ENCODE measurements at places on chromosomes 5 and 9.
A peak's percentile ranks its signal among the peaks of the same experiment; 100 is the strongest.

GRCh38 chr5:140828362-140828737, 590 bp downstream of the PCDHA6 start:
- no peak for DNase-seq

- DNase-seq = no peak
These were observed 178.4 kb downstream of the MPDZ start for GRCh38 chr9:13100914-13101572.

- DNase-seq = no peak
These were observed 5.6 kb upstream of the RNF20 start for GRCh38 chr9:101528015-101528414.

DNA sequence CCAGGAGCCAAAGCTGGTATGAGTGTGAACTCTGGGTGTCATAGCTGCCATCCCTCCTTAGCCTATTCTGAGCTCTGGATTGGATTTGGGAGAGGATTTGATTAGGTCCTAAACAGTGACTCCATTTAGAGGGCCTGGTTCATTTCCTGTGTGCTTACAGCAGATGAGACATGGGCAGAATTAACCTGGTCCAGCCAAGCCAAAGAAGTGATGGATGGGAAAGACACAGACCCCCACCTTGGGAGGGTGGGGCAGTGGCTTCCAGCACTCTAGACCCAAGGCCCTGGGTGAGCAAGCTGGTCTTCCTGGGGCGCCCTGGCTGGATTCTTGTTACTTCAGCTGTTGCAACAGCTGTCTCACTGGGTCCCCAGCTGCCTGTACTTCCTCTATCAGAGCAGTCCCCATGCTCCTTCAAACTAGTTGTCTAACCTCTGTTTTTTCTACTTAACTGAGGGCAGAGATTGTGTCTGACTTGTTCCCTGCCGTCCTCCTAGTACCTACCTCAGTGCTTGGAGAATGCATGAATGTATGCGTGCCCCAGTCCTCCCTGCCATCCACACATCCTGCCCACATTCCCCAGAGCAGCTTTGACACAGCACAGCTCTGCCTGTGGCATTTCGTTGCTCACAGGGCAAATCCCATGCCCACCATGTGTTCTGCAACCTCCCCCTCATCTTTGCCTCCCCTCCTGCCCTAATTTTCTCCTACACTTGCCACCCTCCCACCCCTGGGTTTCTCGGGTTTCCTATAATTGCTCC, 115.9 kb downstream of the RGS3 start:
- no peak for DNase-seq

DNA sequence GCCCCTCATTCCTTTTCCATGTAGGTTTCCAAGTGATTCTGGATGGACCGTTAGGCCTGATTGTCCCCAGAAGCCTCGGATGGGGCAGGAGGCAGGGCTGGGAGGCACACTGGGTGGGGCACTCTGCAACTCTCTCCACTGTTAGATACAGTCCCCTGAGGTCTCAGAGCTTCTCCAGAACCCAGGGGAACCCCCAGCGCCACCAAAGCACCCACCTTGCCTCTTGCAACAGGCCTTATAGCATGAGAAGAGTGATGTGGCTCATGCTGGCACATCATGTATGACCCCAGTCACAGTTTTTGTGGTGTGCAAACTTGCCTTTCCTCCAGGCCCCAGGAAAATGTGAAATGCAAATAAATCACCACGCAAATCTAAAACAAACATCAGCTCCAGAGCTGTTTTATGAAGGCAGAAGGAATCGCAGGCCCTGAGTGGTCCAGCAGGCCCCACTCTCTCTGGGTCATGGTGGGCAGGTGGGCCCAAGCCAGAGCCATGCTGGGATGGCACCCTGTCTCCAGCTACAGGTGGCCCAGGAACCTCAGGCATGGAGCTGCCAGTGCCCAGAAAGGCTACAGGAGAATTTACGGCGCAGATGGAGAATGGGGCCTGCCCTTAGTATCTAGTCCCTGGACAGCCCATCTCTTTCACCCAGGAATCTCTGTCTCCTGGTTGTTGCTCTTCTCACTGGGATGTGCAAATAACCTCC, 36.3 kb upstream of the CDKN2AIPNL start:
- no peak for DNase-seq

- DNase-seq = peak; percentile 32
These were observed 28.4 kb downstream of the QRFP start for GRCh38 chr9:130868230-130868629.

DNA sequence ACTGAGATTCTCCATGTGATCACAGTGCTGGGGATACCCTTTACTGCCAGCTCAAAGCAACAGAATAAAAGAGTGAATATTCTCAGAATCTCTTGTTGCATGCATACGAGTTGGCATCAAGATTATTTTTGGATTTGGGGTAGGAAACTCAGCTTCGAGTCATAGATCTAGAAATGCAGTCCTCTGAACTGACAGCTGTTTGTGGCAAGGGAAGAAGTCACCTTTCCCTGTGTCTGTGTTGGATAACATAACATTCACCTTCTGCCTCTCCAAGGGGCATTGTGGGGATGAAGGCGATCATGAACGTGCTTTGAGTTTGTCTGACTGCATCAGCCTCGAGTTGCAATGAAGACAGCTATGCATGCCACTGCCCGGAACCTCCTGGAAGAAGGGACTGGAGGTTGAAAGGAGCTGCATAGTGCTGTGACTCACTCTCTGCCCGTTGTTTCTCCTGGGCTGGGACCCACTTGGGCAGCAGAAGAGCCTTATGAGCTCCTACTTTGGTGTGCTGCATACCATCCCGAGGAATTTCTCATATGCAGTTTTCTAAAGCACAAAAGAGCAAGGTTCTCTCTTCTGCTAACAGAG, 231.7 kb downstream of the ARHGAP26 start:
- DNase-seq = peak; percentile 65

DNA sequence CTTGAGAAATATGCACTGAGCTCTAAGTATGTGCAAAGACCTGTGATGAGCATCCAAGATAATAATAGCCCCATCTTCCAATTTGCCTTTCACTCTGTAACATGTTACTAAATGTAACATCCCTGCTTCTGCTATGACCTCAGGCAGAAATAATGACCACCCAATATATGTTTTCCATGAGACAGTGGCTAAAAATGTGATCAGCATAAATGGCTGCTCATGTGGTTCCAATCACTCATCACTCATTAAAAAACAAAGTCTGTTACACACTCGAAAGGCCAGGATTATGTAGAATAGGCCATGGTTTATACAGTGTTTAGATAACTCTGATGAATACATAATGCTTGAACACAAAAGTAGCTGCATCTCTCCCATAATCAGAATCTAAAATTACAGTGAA, 71.4 kb upstream of the MOCS2 start:
- DNase-seq = peak; percentile 41

GRCh38 chr5:88719434-88719833, 163.6 kb downstream of the MEF2C start:
- no peak for DNase-seq

GRCh38 chr5:74640954-74641734, 616 bp upstream of the ENC1 start:
- DNase-seq = peak; percentile 74

GRCh38 chr5:67639313-67639712, 442.7 kb upstream of the CD180 start:
- DNase-seq = no peak

GRCh38 chr9:109320742-109321448, at the start of gene EPB41L4B:
TSS of gene EPB41L4B (minus strand) at chr9:109321059. CDS start at chr9:109320446, 613 bp downstream.
- peak; percentile 72 for DNase-seq

GRCh38 chr5:149546974-149547373, 4.3 kb downstream of the CSNK1A1 start:
- DNase-seq = no peak

- no peak for DNase-seq
These were observed 90.8 kb upstream of the NR5A1 start for GRCh38 chr9:124598048-124598447.

DNA sequence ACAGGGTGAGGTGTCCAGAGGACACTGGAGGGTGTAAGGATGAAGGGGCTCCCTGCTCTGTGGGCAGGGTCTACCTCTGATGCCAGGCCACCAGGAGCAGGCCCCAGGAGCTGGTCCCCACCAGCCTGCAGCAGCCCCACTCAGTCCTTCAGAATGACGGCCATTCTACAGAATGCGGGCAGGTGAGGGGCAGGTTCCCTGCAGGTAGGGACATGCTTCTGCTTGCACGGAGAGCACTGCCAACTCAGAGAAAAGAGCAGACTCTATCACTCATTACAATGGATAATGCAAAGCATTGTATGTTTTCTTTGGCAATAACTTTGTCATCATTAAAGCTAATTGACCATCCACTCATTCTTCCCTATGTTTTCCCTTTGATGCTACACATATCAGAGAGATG, 39.0 kb downstream of the DDX31 start:
- no peak for DNase-seq

- DNase-seq = peak; percentile 21
These were observed 48.1 kb upstream of the PRR16 start for GRCh38 chr5:120415985-120416384.

DNA sequence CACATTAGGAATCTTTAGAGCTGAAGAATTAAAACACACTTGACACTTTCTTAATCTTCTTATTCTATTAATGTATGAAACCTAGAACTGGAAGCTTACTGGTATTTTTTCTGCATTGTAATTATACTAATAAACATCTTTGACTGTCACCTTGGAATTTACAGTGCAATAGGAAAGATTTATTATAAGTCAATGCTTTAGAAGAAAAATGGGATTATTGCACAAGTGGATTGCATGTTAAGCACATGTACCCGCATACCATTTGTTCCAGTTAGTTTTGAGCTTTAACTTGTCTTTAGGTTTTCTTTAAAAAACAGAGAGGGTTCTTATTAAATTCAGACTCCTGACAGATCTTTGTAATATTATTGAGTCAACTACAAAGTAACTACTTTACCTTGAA, 278.5 kb downstream of the CCDC171 start:
- peak; percentile 34 for DNase-seq

GRCh38 chr9:80509358-80509757, 937.6 kb downstream of the TLE4 start:
- no peak for DNase-seq

GRCh38 chr5:43315682-43316081, 2.5 kb upstream of the HMGCS1 start:
- no peak for DNase-seq

- no peak for DNase-seq
These were observed 543.9 kb upstream of the SEMA6A start for GRCh38 chr5:117118499-117118898.

DNA sequence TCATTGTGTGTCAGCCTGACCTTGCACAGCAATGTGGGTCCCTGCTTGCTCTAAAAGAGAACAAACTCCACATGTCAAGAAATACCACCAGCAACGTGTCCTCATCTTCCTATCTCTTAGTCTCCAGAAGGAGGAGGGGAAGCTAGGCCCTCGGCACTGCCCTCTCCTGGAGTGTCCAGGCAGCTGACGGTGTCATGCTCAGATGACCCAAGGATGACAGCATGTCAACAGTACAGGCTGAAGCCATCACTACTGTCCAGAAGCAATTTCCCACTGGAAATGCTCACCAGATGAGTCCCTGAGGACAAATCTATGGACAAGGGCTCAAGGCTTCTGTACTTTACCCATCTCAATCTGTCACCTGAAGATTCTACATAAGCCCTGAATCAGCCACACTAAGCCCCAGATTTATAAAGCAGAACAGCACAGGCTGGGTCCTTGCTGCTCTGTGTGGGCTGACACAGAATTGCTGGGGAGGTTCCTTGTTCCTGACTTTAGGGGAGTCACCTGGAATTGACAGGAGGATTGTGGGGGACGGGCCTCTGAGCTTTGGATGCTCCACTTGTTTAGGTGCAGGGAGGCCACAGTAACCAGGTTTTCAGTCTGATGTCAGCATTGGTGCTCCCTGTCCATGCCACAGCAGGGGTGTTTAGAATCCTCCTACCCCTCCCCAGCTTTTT, 210.2 kb downstream of the DAB2IP start:
- no peak for DNase-seq

DNA sequence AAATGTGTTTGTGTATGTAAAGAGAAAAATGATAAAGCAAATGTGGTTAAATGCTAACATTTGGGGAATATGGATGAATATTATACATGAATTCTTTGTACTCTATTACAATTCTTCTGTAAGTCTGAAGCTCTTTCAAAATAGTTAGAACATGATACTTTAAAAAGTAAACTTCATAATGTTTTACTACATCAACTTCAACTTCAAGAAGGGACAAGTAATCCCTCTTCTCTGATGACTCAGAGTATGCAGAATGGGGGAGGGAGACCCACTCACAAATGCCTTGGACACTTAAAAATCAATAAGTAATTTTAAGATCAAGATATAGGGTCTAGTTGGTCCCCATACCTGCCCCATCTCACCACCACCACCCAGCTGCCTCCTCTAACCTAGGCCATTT, 162.4 kb downstream of the ESM1 start:
- peak; percentile 21 for DNase-seq

- peak; percentile 89 for DNase-seq
These were observed 77.5 kb downstream of the RXRA start for GRCh38 chr9:134403682-134404301.

DNA sequence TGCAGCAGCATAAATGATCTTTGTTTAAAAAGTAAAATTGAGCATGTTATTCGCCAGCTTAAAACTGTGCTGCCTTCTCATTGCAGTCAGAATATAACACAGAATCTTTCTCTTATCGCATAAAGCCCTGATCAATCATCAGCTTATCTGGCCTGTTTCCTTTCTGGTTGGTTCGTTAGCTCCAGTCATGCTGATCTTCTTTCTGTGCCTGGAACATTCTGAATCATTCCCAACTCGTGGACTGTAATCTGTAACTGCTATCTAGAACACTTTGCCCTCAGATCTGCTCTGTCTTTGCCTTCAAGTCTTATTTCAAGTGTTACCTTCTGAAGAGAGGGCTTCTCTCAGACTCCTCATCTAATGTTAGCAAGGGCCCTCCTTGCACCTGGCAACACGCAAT, 11.9 kb upstream of the FER start:
- DNase-seq = no peak

DNA sequence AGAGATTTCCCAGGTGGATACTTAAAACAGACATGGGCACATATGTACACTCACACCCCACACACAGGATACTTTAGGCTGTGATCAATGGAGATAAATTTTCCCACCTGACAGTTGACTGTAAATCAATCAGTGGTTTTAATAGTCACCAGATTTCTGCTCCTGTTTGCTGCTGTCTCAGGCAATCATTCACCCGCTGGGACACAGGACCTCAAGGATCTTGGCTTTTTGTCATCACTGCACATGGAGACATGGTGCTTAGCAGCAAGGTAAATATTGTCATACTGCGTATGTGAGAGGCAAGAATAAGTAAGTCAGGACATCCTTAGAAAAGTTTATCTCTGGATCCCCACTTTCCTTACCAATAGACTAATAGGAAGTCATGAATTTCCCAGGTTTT, 60.8 kb upstream of the KLF9 start:
- no peak for DNase-seq

- DNase-seq = no peak
These were observed 272.1 kb downstream of the TLE1 start for GRCh38 chr9:81417299-81417675.
